ENCODE measurements at places on chromosomes 12 and 14.
A peak's percentile ranks its signal among the peaks of the same experiment; 100 is the strongest.

GRCh38 chr14:104321088-104321801 is 182.9 kb downstream of the KIF26A start:
- DNase-seq, result no peak

GRCh38 chr12:23049180-23049579 is 424.2 kb downstream of the ETNK1 start:
- no peak for DNase-seq

DNA sequence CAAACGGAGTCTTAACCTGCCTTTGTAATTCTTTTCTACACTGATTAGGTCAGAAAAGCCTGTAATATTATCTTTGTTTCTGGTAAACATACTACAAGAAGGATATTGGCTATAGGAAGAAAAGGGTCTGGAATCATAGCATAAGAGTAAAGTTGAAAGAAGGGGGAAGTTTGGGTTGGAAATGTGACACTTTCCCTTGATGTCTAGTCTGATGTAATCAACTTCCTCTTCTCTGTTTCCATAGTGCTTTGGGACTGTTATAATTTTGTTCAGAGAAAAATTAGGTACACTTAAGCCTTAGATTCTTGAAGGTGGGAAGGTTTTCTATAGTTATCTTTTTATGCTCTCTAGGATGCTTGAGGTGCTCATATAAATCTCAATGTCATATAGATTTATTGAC is 322.2 kb downstream of the AEBP2 start:
- DNase-seq, result no peak

DNA sequence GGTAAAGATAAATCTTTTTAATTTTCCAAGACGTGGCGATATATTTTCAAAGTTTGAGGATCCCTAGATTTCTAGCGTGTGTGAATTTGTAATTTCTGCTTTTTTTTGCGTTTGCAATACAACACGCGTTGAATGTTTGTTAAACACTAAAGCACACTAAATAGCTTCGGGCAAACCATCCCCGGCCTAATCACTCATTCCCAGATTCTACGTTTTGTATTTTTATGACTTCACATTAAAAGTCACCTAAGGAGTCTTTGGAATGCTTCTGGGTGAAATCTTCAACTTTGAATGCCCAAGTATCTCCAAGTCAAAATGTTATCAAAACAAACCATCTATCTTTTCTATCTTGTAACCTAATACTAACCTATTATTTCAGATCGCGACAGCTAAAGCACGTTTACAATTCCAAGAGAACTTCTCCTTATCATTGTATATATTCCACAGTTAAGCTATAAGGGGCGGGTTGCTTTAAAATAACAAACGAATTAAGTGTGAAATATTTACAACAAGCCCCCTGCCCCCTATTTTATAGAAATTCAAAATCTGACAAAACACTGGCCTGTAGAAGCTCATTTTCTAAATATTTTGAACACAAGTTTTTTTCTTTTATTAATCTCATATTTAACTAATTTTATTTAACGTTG is 1.1 kb downstream of the ALX1 start:
- no peak for DNase-seq

GRCh38 chr12:42666671-42667243 is 77.2 kb upstream of the PRICKLE1 start:
- DNase-seq, result no peak

- DNase-seq, result no peak
These were observed 25.0 kb upstream of the HSPB8 start for GRCh38 chr12:119153477-119154434.

DNA sequence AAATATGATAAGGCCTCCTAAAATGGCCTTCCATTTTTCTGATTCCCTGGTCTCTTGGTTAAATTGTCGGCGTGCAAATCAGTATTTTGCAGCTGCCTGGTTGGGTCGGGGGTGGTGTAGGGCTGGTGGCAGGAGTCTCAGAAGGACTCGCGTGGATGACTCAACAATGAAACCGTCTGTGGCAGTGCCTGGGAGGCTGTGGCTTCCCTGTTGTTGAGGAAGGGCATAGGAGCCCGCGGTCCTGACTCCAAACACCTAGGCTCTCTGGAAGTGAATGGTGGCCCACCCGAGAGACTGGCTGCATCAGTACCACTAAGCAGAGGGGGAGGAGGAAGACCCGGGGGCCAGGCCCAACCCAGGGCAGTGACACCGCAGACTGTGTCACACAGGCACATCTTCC is 207.9 kb downstream of the TTC7B start:
- DNase-seq, result no peak

DNA sequence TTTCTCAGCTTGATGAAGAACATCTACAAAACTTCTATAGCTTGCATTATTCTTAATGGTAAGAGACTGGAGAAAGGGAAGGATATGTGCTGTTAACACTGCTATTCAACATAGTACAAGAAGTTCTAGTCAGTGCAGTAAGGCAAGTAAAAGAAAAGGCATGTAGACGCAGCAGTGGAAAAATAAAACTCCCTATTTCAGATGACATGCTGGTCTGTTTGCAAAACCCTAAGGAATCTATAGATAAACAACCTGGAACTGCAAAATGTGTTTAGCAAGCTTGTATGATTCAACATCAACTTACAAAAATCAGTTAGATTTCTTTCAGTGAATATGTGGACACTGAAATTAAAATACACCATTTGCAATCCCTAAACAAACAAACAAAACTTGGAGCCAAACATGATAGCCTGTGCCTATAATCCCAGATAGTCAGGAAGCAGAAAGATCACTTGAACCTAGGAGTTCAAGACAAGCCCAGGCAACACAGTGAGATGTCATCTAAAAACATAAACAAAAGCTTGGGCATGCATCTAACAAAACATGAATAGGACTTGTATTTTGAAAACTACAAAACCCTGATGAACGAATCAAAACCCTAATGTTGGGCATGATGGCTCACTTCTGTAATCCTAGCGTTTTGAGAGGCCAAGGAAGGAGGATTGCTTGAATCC is 293.6 kb upstream of the RGS6 start:
- no peak for DNase-seq

DNA sequence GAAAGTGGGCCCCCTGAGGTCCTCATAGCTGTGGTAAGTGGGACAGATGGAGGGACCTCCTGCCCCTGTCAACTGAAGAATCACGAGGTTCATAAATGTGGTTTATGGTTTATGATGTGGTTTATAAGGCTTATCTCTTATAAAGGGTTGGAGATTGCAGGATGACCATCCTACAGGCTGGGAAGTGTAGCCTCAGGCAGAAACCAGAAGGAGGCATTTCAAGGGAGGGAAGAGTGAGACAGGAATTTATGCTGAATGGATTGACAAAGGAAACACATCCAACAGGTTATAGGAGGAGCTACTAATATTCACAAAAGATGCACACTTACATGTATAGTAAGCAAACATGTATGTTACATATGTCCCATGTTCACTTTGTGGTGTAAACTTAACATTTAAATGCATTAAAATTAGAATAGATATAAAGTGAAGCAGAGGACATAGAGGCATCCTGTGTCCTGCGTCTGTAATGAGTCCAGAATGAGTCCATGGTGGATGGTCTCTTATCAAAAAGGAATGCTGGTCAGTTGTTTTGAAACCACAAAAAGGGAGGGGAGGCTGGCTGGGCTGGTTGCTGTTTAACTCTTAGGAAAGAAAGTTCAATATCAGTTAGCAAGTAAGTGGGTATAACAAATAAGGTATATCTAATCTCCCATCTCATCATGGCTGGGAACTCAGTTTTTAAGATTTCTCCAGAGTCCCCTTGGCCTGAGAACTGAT is 149.0 kb upstream of the RMST start:
- DNase-seq, result no peak

- no peak for DNase-seq
These were observed 50.2 kb upstream of the ELK3 start for GRCh38 chr12:96143827-96144565.

DNA sequence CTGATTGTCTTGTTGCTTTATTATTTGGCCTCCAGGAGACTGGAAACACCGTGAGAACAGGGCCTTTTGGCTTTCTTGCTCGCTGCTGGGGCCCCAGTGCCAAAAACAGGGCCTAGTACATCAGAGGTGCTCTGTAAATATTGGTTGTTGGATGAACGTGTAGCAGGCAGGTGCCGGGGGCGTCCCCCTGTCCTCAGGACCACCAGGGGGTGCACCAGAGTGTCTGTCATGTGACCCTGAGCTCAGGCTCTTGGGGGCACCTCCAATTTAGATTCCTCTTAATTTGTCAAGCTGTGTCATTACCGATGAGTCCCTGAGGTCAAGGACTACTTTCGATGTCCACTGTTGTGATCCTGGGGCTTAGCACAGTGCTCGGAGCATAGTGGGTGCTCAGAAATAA is 87.1 kb downstream of the ACACB start:
- no peak for DNase-seq

DNA sequence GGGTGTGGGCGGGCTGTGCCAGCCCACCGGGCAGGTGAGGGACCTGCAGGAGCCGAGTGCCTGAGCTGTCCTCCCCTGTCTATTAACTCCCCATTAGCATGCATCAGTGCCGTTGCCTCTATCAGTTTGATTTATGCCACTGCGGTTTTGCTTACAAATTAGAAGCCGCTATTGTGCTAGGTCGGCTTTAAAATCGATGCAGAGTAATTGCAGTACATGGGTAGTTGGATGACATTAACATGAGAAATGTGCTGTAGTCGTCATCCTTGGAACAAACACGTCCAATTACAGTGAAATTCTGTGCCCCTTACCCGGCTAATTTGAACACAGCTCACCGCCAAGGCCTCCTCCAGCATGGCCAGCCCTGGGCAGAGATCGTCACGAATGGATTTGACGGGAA is 145.8 kb downstream of the TSPAN9 start:
- DNase-seq, result no peak

- DNase-seq, result no peak
These were observed 27.1 kb upstream of the FAM222A start for GRCh38 chr12:109686523-109686922.

- DNase-seq, result no peak
These were observed 64.2 kb upstream of the OVCH1 start for GRCh38 chr12:29561664-29562071.

- DNase-seq, result no peak
These were observed 62.3 kb upstream of the DDX11 start for GRCh38 chr12:31011336-31011735.

GRCh38 chr12:76586764-76587395 is 27.3 kb upstream of the OSBPL8 start:
- DNase-seq, result peak; percentile 12

- DNase-seq, result no peak
These were observed 2.2 kb downstream of the NELL2 start for GRCh38 chr12:44873898-44874297.

DNA sequence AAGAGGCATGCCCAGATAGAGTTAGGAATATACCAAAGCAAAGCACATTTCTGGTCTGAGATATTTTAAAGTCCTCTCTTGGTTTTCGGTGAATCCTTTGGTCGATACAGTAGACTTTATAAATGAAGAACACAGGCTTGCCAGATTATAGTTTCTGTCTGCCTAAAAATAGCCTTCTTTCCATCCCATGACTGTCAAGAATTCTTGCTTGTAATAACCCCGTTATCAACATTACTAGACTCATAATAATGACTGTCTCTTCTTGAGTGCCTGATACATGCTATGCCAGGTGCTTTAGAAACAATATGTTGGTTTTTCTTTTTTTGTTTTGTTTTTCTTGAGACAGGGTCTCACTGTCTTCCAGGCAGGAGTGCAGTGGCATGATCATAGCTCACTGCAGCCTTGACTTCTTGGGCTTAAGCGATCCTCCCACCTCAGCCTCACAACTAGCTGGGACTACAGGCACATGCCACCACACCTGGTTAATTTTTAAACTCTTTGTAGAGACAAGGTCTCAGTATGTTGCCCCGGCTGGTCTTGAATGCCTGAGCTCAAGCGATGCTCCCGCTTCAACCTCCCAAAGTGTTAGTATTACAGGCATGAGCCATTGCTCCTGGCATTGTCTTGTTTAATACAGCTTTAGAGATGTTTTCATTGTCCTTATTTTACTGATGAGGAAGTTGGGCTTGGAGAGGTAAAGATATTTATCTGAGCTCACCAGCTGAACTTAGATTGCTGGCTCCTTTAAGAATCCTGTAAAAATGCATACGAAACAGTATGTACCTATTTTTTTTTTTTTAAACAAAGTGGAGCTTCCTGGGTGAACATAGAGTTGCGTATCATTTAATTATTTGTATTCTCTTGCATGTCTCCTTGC is 30.4 kb downstream of the CHST11 start:
- DNase-seq, result no peak
